ENCODE measurements at places on chromosomes 13 and 19.
A peak's percentile ranks its signal among the peaks of the same experiment; 100 is the strongest.

DNA sequence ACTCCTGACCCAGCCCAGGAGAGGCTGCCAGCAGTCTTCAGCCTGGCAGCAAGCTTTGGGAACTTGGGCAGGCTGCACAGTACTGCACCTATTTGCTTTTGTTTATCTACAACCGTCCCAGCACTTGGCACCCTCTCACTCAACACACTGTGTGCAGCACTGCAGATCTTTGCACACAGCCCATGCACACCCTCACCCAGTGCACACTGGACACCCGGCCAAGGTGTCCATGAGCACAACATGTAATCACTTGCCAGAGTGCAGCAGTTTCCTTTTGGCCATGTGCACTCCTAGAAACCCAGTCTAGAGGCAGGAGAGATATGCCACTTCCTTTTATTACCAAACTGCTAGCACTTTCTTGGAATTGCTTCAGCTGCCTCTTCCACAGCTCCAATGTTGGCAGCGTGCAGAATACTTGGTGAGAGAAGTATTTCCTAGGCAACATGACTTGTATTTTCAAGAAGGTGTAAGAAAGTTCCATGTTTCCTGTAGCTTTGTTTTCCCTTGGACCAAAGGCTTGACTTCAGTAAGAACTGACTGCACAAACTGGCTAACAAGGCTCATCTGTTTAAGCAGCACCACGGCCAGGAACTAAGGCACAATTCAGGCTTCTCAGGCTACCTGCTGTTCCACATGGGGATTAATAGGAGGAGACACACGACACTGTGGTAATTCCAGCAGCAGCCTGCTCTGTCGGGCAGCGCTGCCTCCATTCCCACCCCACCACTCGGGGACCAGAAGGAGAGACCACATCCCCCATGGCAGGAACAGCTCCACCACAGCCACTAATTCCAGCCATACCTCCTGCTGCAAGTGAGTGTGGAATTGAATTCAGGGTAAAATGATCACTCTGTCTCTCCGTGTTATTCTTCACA is 15.3 kb downstream of the ATP7B start:
- DNase-seq = no peak

DNA sequence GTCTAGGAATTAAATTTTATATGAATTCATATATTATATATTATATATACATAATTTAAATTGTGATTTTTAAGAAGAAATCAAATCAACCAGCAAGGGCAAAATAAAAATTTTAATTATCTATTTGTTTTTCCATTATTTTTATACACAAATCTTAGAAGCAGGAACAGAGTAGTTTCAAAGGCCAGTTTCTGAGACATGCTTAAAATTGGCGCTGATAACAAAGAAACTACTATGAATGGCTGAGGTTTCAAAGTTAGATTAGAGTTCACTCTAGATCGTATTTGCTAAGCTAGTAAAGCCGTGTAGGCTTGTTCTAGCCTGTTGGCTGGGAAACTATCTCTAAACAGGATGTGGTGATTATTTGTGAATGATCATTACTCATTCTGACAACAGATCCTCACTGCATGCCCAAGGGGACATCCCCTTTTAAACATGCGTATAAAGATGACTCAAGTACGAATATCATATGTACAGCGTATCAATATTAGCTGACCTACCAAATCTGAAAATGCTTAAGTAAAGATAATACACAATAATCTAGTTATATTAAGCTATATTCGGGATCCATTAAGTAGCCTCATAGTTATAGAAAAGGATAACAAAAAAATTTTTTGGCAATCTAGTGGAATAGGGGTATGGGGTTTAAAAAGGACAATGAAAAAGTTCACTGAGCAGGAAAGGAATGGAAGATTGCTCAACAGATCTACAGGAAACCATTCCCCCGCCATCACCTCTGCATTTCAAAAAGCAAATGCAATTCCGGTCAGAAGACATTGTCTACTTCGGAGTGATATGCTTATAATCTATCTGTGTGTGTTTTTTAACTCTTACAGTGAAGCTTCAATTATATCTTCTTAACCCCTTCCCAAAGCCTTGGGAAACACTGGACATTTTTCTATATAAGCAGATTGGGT is 150.1 kb downstream of the SHISA2 start:
- DNase-seq = no peak

GRCh38 chr19:42285541-42285941 is 16.4 kb upstream of the PRR19 start:
- no peak for DNase-seq

DNA sequence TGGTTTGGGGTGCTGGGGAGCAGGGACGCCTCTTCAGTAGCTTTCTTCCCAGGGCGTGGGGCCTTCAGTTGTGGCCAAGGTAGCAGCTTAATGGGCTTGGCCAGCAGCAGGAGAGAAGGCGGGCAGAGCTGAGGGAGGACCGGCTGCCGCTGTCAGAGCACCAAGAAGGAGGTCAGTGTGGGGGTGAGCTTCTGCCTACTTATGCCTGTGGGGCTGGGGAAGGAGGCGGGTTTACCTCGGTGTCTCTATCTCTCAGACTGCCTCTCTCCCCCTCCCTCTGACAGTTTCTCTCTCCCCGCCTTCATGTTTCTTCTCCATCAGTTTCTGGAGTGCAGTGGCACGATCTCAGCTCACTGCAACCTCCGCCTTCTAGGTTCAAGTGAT is at the start of gene CAPN12:
Gene CAPN12 (minus strand): TSS at position 177 of the 384 bp plus-strand sequence. CDS start 309 bp downstream, outside the sequence.
- no peak for DNase-seq

GRCh38 chr13:43422116-43422515 is 364.7 kb downstream of the ENOX1 start:
- DNase-seq = no peak

GRCh38 chr19:47486900-47487299 is 2.9 kb upstream of the KPTN start:
- DNase-seq = no peak

- DNase-seq = no peak
These were observed 12.7 kb downstream of the SUGT1 start for GRCh38 chr13:52665325-52665724.

DNA sequence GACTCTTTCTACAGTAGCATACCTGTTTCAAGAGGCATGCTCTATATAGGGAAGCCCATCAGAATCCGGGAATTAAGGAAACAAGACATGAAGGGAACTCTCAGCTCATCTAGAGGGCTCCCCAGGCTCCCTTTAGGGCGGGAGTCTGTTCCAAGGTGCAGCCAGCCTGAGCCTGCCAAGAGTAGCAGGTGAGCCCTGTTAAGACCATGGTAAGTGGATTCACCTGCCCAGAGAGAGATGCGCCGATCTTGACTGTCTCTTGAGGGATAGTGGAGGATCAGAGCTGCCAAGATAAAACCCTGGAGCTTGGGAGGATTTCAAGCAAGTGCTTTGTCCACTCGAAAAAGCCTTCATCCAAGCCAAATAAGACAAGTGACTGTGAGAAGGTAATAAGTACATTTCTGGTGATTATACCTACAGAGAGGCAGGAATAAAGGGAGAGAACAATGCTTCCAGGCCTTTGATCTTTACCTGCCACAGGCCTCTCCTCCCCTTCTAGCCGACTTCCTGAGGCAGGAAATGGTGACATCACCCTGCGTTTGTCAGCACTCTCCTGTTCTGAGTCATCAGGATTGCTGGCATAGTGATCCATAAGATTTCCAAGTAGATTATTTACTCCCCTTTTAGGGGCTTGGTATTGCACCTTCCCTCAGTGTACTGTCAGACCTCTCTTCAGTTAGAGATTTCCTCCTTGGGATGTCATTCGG is 31.5 kb downstream of the KLF5 start:
- no peak for DNase-seq

DNA sequence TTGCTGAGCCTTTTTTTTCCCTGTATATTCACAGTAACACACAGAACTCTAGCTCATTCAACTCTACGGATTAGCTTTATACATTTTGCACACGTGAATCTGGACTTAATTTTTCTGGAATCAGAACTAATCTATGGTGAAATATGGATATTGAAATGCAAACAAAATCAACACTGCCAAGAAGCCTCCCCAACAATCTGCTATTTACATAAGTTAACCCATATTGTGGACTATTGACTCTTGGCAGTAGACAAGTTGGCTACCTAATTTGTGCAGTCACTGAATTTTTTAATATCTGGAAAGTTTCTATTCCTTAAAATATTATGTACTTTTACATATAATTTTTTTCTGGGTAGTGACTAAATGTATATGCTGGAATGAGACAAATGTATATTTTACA is 815.4 kb downstream of the PCDH17 start:
- DNase-seq = no peak

DNA sequence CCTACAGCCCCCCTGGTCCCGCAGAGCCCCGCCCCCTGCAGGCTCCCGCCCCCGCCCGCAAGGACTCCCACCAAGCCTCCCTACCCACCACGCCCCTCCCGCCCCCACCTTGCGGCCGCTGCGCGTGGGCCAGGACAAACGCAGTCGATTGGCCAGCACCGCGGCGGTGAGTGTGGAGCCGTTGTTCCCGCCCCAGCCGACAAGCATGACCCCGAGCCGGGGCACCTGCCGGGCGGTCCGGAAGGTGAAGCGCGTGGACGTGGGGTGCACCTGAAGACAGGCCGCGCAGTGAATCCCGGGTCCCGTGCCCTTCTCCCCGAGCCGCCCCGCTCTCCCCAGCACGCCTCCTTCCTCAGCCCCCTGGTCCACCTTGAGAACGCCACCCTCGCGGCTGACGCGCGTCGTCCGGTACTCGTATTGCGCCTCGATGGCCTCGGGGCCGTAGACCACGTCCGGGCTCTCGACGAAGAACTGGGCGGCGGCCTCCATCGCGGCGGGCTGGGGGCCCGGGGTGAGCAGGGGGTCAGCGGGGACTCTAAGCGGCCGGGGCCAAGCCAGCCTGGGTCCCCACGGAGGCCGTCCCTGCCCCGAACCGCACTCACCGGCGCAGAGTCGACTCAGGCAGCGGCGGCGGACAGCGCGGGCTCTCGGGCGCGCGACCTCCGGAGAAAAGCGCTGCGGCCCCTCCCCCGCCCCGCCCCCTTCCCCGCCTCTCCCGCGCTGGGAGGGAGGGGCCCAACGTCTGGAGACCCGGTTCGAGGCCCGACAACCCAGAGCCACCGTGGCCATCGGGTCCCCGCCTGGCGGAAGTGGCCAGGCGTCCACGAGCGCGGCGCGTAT is at the start of gene ISYNA1:
Gene ISYNA1 (minus strand): TSS at position 643 of the 840 bp plus-strand sequence. CDS start 154 bp downstream, at position 489.
- no peak for DNase-seq

GRCh38 chr19:42353341-42354015 is 28.0 kb downstream of the MEGF8 start:
- no peak for DNase-seq

DNA sequence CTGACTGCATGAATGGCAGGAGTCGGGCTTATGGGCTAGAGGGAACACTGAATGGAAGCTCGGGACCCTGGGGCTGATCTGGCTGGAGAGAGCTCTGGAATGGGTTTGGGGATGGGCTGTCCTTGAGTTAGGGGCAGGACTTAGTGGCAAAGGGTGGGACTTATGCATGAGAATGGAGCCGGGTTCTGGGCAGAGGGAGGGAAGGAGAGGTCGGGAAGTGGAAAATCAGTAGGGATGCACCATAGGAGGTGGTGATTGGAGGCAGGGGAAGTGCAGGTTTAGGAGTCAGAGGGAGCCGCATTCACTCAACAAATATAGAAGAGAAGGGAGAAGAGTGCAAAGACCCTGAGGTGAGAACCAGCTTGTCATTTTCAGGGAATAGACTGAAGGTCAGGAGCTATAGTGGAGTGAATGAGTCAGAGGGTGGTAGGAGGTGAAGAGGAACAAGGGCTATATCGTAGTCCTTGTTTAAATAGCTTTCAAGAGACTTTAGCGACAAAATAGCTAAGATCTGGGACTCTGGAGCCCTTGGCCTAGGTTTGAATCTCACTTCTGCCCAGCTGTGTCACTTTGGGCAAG is 748 bp downstream of the RAB4B start:
- no peak for DNase-seq

- DNase-seq = no peak
These were observed 102.6 kb upstream of the RNF113B start for GRCh38 chr13:98279473-98280175.

DNA sequence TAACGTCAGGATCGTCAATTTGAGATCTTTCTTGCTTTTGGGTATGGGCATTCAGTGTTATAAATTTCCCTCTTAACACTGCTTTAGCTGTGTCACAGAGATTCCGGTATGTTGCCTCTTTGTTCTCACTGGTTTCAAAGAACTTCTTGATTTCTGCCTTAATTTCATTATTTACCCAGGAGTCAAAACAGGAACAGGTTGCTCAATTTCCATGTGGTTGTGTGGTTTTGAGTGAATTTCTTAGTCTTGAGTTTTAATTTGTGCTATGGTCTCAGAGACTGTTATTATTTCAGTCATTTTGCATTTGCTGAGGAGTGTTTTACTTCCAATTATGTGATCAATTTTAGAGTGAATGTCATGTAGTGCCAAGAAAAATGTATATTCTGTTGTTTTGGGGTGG is 153.1 kb downstream of the PCDH17 start:
- DNase-seq = no peak

DNA sequence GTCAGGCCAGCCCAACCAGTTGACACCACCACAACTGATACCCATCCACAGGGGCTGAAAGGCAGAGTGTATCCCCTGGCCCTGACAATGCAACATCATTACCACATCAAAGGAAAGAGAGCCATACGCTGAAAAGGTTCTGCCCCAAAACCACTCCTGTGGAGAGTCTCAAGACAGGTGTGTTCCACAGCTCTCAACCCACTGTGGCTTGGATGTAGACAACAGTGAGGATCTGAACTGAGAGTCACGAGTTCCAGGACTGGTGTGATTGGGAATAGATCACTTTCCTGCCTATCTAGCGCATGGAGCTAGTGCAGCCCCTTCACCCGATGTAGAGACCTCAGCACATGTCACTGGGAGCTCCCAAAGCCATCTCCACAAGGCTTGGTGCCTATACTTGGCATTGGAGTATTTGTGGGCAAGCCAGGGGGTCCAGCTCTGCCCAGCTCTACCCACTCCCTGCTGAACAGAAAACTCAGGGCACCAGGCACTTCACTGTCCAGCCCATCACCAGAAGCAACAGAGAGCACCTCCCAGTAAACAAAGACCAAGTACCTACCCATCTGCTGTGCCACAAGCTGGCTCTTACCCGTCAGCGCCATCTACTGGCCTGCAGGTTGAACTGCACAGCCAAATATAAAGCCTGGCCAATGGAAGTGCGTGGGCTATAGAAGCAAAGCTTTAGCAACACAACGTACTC is 579.5 kb downstream of the UQCRFS1 start:
- DNase-seq = no peak

GRCh38 chr13:95896301-95896700 is 156.9 kb downstream of the UGGT2 start:
- DNase-seq = no peak

DNA sequence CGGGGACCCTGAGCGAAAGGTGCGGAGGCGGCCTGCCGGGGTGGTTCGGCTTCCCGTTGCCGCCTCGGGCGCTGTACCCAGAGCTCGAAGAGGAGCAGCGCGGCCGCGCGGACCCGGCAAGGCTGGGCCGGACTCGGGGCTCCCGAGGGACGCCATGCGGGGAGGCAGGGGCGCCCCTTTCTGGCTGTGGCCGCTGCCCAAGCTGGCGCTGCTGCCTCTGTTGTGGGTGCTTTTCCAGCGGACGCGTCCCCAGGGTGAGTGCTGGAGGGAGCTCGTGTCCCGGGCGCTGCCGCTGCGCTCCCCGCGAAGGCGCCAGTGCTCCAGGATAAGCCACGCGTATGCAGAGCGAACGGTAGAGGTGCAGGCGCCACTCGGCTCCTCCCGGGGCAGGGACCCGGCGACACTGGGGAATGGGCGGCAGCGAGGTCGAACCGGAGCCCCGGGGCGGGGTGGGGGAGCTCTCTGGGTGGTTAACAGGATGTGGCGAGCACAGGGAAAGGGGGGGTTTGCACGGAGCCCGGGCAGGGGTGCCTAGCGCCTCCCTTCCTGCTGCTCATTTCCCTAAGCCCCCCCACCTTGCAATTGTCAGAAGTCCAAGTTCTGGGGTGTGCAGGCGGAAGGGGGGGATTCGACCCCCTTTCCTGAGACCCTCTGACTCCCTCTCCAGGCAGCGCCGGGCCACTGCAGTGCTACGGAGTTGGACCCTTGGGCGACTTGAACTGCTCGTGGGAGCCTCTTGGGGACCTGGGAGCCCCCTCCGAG is at the start of gene IL27RA:
Gene IL27RA (plus strand): TSS at position 44 of the 762 bp plus-strand sequence. CDS start 111 bp downstream, at position 155.
- DNase-seq = peak; percentile 45

All from stimulated activated CD4-positive, alpha-beta T cell treated with anti-CD3 and anti-CD28 coated beads, Interleukin-1b, Interleukin-23, amount 100 ng/mL, for 24 hours (primary cell).